ENCODE measurements at places on chromosomes 5 and 9. TPM values are rescaled to one million over a fixed set of nuclear protein-coding genes. Genes with fewer than 3 reads are reported as not detected.

RELL2 gene
- total RNA-seq, result 20.4 TPM

WDR38 gene
- not detected for total RNA-seq

HTR4 gene
- total RNA-seq, result not detected

BARHL1 gene
- not detected for total RNA-seq

MCIDAS gene
- total RNA-seq, result 0.14 TPM

ABLIM3 gene
- not detected for total RNA-seq

ZDHHC21 gene
- total RNA-seq, result 35.6 TPM

DNA sequence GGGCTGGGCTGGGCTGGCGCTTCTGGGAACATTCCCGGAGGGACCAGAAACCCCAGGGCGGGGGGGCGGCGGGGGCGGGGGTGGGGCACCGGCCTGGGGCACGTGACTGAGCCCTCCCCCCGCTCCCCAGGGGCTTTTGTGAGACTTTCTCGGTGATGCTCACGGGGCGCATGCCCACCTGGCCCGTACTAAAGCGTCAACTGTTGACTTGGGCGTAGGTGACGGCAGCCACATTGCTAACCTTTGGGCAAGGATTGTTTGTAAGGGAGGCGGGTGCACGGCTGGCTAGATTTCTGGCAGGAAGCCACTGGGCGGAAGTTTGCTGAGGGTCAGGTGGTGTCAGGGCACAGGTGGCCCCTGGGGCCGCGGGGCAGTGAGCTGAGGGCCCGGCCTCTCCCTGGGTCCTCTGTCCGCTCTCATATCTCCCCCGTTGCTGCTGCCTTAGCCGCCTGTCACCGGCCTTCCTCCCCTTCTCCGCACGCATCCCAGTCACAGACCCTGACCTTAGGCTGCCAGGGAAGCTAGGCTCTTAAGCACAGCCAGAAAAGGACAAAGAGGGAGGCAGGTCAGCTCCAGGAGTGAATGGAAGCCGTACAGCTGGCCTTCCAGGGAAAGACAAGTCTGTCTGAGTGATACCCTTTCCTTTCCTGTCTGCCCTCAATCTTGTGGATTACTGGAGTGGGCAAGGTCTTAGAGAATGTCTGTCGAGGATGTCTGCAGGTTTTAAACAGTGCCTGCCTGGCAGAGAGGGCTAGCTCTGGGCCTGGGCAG is 812 bp downstream of the CACFD1 start:
- H3K4me3 ChIP-seq, result peak overlapping the region; percentile 77
- no peak overlapping the region for H3K27ac ChIP-seq
- DNase-seq, result peak; percentile 78
- no peaks in the 10 kb centered on the region for H3K36me3 ChIP-seq
- H3K4me1 ChIP-seq, result peaks cover 15% of the 10 kb centered on the region

DNA sequence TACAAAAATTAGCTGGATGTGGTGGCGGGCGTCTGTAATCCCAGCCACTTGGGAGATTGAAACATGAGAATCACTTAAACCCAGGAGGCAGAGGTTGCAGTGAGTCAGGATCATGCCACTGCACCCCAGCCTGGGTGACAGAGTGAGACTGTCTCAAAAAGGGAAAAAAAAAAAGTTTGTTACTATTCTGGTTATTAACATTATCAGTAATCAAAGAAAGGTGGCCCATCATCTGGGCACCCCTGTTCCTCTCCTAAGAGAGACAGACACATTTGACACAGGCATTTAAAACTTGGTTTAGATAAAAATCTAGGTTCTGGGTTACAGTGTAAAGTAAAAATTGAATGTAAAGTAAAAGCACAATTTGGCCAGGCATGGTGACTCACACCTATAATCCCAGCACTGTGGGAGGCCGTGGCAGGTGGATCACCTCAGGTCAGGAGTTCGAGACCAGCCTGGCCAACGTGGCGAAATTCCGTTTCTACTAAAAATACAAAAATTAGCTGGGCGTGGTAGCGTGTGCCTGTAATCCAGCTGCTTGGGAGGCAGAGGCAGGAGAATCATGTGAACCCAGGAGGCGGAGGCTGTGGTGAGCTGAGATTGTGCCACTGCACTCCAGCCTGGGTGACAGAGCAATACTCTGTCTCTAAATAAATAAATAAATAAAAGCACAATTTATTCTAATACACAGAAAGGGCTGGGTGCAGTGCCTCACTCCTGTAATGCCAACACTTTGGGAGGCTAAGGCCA is 16.7 kb upstream of the PHYHD1 start:
- H3K27ac ChIP-seq, result no peak overlapping the region
- no peak overlapping the region for H3K4me3 ChIP-seq
- H3K27me3 ChIP-seq, result no peaks in the 10 kb centered on the region

- H3K36me3 ChIP-seq, result no peaks in the 10 kb centered on the region
- H3K27me3 ChIP-seq, result no peaks in the 10 kb centered on the region
- H3K4me3 ChIP-seq, result no peak overlapping the region
- DNase-seq, result no peak
- no peak overlapping the region for H3K27ac ChIP-seq
Measured at GRCh38 chr9:125492719-125493118, 214.3 kb downstream of the MAPKAP1 start.

DNA sequence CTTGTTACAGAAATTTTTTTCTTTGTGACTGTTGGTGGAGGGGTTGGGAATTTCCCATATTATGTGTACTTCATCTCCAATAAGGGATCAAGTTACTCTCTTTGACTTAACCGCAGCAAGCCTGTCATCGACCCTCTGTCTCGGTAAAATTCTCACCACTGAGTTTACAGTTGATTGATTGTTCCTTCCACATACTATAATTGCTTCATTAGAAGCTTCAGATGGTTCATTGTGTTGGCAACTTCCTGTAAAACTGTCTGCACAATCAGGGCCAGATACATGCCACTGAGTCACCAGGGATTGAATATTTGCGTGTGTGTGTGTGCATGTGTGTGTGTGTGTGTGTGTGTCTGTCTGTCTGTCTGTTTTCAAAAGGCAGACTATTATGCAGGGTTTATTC is 176.6 kb downstream of the ZNF462 start:
- DNase-seq, result no peak
- H3K4me1 ChIP-seq, result peaks cover 10% of the 10 kb centered on the region
- no peak overlapping the region for H3K4me3 ChIP-seq
- no peaks in the 10 kb centered on the region for H3K27me3 ChIP-seq
- H3K36me3 ChIP-seq, result no peaks in the 10 kb centered on the region
- H3K27ac ChIP-seq, result no peak overlapping the region

DNA sequence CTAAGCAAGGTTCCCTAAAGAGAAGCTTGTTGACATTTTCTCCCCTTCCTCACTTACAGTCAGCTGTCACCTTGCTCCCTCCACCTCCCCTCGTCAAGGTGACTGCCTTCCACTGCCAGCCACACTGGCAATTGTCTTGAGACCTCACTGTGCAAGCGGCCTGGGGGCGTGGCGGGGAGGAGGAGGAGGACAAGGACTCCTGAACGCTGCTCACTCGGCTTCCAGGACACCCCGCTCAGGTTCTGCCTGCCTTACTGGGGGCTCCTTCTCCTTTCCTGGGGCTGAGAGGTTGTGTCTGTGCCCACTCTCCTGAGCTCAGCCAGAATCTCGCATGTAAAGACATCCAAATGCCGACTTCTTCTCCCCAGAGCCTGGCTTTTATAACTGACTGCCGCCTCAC is 60.3 kb upstream of the LRRTM2 start:
- H3K27me3 ChIP-seq, result no peaks in the 10 kb centered on the region
- H3K27ac ChIP-seq, result no peak overlapping the region
- no peak overlapping the region for H3K4me3 ChIP-seq
- H3K36me3 ChIP-seq, result no peaks in the 10 kb centered on the region
- no peaks in the 10 kb centered on the region for H3K4me1 ChIP-seq

DNA sequence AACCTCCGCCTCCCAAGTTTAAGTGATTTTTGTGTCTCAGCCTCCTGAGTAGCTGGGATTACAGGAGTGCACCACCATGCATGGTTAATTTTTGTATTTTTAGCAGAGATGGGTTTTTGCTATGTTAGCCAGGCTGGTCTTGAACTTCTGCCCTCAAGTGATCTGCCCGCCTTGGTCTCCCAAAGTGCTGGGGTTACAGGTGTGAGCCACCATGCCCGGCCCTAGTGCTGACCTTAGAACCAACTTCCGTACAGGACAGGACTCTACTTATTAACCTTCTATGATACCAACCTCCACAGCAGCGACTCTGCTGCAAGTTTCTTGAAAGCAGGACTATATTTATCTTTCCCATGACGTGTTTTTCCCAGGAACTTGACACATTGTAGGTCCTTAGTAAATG is 176.9 kb downstream of the RGS3 start:
- no peak overlapping the region for H3K4me3 ChIP-seq
- H3K27me3 ChIP-seq, result no peaks in the 10 kb centered on the region
- DNase-seq, result no peak

- DNase-seq, result no peak
- H3K27me3 ChIP-seq, result no peaks in the 10 kb centered on the region
- H3K36me3 ChIP-seq, result no peaks in the 10 kb centered on the region
- no peak overlapping the region for H3K27ac ChIP-seq
Measured at GRCh38 chr5:115796656-115797055, 19.8 kb downstream of the CDO1 start.

DNA sequence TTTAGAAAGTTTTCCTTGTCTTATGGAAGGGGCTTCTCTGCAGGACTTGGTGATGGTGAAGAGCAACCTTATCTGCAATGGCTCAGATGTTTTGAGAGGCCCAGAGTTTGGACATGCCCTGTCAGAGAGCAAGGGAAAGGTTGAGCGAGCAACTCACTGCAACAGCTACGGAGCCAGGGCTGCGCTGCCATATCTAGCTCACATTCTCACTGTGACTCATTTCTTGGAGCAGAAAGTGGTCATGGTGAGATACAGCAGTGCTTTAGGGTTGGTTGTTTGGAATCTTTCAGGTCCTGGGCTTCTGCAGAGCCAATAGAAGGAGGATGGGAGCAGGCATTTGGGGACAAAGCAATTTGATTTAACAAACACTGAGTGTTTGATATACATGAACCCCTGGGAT is 12.3 kb downstream of the GLRA1 start:
- DNase-seq, result no peak
- H3K4me3 ChIP-seq, result no peak overlapping the region
- no peaks in the 10 kb centered on the region for H3K4me1 ChIP-seq
- H3K36me3 ChIP-seq, result no peaks in the 10 kb centered on the region
- no peak overlapping the region for H3K27ac ChIP-seq

- H3K27ac ChIP-seq, result no peak overlapping the region
- DNase-seq, result no peak
- no peak overlapping the region for H3K4me3 ChIP-seq
- no peaks in the 10 kb centered on the region for H3K36me3 ChIP-seq
Measured at GRCh38 chr5:141843156-141843927, 34.9 kb downstream of the PCDH1 start.
